Hematopoietic multipotent progenitor cell treated with erythropoietin and hydrocortisone succinate and interleukin-3 and kit ligand, for 6 days (in vitro differentiated cells): ENCODE measurements at places on chromosomes 1 and 21.

DNA sequence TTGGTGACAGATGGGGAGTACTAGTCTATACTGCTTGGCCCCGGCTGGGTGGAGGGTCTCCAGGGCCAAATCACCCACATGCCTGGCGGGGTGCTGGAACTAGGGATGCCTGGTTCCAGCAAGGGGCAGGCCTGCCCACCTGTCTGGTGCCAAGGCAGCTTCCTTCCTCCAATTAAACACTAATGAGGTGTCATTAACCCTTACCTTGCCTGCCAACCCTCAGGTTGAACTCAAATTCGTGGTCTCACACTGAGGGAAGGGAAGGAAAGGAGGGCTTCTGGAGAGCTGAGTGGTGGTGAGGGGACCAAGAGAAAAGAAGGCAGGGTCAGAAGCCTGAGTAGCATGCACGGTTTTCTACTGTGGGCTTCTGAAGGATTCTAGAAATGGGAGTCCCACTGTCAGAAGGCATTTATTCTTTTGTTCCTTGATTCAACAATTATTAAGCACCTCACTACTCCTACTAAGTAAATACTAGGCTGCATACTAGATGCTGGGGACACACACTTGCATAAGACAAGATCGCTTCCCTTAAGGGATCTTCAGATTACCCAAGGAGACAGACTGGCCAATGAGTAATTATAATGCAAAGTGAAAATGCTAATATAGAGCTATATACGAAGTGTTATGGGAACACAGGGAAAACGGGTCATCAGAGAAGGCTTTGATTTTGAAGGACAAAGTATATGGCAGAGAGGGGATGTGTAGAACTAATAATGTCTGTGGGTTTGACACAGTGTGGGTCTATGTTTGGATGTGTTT, 5.9 kb upstream of the EFNA3 start:
- DNase-seq = no peak

GRCh38 chr1:214005708-214006107, 17.9 kb downstream of the PROX1 start:
- no peak for DNase-seq

DNA sequence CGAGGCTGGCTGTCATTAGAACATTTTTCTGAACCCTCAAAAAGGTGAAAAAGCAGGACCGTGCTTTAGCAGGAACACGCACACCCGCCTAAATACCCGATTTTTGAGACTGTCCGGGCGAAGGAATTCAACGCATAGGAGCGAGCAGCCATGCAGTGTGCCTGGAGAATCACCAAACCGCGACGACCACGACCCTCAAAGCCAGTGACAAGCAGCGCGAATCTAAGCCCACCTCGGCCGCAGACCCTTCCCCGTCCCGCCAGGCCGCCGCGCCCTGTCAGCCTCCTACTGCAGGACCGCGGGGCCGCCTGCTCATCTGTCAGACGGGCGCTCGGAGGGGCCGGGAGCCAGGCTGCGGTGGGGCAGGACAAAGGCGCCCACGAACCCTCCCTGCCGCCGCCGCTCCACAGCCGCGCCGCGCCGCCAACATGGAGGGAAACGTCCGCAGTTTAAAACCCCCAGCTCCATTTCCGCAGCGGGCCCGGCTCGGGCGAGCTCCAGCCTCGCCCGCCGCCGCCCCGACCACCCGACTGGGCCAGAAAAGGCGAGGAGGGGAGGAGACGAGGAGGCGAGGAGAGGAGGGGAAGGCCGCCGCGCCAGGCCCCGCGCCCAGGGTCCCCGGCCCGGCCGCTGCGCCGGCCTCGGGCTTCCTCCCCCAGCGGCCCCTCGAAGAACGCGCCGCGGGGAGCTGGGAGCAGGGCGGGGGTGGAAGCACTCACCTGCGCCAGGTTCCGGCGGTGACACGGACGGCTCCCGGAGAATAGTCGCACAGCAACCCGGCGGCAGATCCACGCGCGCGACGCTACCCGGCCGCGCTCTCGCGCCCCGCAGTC, at the start of gene LBR:
Gene LBR (minus strand): TSS at position 804 of the 833 bp plus-strand sequence. CDS start 3,963 bp downstream, outside the sequence.
- peak; percentile 43 for DNase-seq

DNA sequence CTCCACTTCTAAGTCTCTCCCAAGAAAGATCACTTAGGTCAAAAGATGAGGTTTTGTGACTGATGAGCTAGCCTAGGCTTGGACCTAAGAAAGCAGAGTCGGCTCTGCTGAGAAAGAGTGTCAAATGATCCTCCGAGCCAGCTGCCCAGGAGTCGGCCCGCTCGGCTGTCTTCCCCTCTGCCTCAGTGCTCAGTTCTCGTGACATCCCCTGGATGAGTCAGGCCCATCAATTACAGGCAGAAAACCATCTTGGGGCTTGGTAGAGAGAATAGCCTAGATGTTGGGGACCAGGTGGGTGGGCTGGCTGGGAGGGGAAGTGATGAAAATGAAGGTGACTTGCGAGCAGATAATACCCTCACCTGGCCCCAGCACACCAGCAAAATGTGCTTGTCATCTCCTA, 60.5 kb downstream of the SLC66A1 start:
- no peak for DNase-seq

- peak; percentile 50 for DNase-seq
Measured at GRCh38 chr1:236041631-236042618, 23.0 kb downstream of the NID1 start.

GRCh38 chr1:68213843-68214242, 18.5 kb downstream of the WLS start:
- DNase-seq = peak; percentile 26

DNA sequence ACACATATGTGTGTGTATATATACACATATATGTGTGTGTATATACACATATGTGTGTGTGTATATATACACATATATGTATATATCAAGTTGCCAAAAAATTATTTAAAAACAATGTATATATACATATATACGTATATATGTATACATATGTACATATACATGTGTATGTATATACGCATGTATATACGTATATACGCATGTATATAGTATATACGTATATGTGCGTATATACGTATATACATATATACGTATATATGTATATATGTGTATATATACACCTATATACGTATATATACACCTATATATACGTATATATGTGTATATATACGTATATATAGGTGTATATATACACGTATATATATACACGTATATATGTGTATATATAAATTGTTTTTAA, 57.0 kb upstream of the ZNF644 start:
- no peak for DNase-seq

DNA sequence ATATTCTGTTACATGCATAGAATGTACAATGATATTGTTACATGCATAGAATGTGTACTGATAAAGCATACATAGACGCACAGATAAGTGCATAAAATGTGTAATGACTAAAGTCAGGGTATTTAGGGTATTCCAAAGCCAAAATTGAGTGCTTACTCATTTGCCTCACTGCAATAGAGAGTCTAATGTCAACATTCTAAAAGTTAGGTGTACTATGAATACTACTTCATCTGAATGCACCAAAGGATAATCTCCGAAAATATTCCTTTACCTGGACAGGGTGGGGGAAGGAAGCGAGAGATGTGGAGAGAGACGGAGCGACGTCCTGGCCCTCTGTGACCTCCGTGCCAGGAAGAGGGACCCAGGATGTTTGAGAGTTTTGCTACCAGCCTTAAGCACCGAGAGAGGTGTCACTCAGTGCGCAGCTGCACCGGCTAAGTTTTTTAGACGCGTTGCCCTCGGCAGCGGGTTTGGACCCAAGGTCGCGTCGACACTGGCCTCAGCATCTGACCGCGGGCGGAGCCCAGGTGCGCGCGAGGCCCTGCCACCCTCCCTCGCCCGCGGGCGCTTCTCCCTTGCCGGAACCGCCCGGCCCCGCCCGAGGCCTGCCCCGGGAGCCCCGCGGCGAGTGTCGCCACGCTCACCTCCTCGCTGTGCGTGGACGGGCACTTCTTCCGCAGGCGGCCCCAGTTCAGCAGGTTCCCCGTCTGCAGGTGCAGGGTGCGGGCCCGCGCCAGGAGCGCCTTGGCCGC, 660 bp downstream of the GCLM start:
- DNase-seq = peak; percentile 64
